ENCODE measurements at places on chromosomes 7 and 10.

GRCh38 chr10:44897049-44897448 is 14.1 kb upstream of the TMEM72 start:
- DNase-seq, result no peak

GRCh38 chr10:113516061-113516460 is 36.8 kb upstream of the HABP2 start:
- no peak for DNase-seq

- no peak for DNase-seq
Observed at GRCh38 chr10:48634198-48634983, 29.5 kb upstream of the ARHGAP22 start.

DNA sequence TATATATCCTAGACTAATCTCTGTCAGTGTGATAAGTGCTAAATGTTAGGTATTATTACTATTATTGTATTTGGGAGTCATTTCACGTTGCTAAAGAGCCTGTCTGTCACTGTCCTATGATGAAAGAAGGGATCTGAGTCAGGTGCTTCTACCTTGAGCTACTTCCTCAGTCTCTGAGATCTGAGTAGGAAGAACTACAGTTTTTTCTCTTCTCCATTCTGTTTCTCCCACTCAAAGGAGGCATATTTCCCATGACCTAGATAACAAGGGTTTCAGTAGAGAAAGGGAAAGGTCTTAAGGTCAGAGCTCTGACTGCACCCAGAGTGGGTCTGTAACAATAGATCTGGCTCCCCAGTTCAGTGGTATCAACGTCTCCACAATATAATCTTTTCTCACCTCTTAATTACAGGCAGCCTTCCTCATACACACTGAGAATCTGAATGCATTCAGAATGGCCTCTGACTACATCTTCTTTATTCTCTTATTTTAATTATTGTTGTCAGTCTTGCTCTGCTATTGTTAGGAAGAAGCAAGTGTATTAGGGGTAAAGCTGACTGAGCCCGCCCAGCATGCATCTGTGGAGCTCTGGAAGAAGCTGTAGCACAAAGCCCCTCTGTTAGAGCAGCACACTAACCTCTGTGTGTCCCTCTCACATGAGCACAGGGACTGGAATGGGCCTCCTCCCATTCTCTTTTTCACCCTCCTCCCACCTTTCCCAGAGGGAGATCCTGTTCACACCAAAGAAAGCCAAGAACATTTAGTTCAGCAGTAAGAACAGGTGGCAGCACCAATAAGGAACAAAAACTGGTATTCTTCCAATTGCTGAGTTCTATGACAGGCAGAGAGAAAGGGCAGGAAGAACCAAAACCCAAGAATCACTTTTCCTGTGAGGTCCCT is 38.1 kb downstream of the USP54 start:
- no peak for DNase-seq

DNA sequence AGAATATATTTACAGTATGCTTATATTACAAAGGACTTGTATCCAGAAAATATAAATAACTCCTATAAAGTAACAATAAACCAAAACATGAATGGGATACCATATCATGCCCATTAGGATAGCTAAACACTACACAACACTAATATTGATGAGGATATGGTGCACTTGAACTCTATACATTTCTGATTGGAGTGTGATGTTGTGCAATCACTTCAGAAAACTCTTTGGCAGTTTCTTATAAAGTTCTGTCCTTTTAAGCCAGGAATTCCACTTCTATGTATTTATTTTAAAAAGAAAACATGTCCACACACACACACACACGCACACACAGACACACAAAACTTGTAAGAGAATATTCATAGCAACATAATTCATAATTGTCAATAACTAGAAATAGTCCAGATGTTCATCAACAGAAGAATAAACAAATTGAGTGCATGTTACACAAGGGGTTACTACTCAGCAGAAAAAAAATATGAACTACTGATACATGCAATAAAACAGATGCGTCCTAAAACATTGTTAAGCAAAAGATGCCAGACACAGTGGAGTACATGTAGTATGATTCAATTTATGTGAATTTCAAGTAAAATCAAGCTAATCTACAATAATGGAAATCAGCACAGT is 416.0 kb downstream of the PLXDC2 start:
- DNase-seq, result no peak
